ENCODE measurements at places on chromosomes 4 and X.
A peak's percentile ranks its signal among the peaks of the same experiment; 100 is the strongest.

- DNase-seq = peak; percentile 14
These were observed 13.1 kb upstream of the ACOT9 start for GRCh38 chrX:23756165-23756564.

DNA sequence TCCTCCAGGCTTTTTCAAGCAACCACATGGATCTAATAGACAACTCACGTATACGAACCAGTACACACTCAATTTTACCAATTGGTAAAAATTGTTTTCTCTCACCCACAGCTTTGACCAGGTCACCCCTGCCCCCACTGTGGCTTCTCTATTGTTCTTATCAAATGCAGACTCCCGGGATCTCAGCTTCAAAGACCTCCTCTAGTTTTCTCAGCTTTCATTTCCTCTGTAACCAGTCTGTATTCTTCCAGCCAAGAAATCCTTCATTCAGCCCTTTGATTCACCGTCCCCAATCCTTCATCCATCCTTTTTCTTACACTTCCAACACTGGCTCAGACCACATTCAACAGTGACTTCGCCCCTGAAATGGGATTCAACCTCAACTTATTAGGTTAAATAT lies 120.7 kb downstream of the CORIN start:
- DNase-seq = no peak

GRCh38 chrX:41118156-41118555 lies 32.9 kb downstream of the USP9X start:
- DNase-seq = no peak

- no peak for DNase-seq
These were observed 324 bp upstream of the MSN start for GRCh38 chrX:65667157-65667502.

DNA sequence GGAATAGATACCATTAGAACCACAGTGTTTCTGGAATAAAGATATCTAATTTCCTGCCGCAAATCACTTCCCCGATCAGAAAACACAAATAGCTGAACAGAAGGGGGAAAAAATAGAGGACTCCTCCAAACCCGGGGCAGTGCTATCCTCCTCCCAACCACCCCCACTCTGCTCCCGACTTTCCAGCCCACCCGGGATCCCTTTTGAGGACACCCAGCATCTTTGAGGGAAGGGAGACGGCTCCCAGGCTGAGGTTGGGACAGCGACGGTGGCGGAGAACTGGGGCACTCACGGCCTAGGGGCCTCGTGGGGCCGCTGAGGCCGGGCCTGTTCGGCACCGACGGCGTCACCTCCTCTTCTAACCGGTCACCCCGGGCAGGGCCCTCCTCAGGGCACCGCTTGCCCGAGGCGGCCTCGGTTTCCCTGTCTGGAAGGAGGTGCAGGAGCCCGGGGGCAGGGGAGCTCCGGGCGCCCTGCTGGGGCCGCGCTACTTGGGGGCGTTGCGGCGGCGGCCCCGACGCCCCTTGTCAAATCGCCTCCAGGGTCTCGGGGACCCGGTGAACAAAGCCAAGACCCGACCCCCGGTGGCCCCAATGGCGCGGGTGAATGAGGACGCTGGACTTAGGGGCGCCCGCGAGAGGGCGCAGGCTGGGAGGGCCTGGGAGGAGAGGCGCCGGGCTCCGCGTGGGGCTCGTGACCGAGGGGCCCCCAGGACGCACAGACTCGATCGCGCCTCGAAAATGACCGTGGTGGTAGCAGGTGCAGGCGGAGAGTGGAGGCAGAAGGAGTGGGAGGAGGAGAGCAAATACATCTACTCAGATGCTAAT lies 6.9 kb upstream of the ARX start:
- no peak for DNase-seq

- no peak for DNase-seq
These were observed 6.7 kb upstream of the FAM200B start for GRCh38 chr4:15674926-15675325.

DNA sequence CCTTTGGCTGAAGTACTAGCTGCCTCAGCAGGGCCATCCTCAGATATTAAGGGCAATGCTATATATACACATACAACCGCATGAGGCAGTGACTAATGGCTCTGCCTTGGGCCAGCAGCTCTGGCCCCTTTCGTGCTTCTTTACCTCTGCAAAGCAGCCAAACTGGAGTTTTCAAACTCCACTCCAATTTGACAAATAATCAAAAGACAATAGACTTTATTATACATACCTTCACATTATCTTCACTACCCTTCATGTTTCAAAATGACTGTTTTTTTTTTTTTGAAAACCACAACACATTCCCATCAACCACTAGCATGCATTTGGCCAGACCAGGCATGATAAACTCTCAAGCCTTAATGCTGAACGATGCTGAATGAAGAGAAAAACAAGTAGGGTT lies 187.7 kb downstream of the ENOX2 start:
- DNase-seq = no peak
